ENCODE measurements at places on chromosomes 16 and 17.

DNA sequence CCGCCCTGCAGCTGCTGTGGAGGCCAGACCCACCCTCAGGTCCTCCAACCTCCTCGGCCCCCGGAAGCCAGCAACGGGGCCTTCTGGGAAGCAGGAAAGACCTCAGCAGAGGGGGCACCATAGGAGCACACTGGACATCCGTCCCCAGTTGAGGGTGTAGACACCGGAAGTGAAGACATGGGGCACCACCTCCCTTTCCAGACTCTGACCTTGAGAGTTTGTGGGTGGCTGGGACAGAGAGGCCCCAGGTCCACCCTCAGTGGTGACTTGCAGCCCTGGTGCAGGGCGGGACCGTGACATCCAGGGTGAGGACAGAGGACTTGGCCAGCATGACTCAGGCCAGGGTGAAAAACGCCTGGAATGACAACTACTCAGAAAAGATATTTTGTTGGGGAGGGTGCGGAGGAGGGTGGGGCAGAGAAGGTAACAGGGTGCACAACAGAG lies 19.9 kb downstream of the CEP295NL start:
- no peak for DNase-seq

DNA sequence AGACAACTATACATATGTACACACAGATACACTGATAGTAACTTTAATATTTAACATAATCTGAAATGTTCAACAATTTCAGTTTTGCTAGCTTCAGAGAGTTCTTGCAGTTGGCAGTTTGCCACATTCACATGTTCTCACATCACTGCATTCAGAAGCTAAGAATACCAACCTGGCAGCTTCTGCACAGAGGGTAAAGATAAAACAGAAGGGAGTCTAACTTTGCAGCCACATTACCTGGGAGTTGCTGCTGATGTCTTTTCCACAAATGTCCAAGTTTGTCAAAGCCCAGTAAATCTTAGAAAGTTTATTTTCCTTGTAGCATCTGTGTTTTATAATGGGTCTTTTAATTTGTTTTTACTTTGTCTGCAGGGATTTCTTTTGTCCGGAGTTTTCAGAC lies 332.0 kb downstream of the BCAS3 start:
- DNase-seq = no peak

DNA sequence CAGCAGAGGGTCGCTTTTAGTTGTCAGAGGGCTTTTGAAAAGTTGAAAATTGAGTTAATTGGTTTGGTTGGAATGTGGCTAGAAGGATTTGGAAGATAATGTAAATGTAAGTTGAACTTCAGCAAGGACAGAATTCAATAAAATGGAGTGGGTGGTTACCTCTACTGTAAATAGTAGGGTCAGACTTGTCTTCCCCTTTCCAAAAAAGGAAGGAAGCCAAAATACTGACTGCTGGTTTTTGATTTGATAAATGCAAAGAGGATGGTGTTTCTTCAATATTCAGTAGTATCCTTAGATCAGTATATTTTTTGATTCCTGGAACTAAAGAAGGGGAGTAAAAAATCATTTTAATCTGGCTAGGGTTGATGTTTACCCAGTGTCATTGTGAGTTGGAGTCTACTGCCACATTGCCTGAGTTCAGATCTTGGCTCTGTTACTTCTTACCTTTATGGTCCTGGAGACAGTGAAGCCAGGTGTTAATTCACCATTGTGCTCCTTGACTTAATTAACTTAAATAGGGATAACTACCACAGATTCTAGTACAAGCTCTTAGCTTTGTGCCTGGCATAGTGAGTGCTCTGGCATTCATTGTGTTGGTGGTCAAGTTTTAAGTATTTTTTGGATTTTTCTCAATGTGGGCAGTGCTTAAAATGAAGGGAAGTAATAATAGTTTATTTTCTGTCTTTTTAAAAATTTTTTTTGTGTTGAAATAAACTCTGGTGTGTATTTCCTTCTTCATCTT lies 4.4 kb downstream of the HAPSTR1 start:
- no peak for DNase-seq

DNA sequence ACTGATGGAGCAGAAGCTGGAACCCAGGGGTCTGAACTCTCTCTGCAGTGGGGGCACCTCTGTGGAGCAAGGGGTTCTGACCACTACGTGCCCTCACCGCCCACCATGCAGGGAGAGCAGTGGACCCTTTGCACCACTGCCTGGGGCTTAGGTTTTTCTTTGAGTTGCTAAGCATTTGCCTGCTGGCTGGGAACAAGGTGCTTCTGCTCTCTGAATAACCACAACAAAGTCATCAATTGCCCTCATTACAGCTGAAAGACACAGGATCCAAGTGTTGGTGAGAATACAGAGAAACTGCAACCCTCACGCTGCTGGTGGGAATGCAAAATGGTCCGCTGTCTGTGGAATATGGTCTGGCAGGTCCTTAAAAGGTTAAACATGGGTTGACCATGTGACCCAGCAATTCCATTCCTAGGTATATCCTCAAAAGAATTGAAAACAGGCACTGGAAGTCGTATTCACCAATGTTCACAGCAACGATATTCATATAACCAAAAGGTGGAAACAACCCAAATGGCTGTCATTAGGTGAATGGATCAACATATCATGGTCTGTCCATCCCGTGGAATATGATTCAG lies 22.8 kb downstream of the NLRC3 start:
- DNase-seq = no peak

GRCh38 chr16:65624666-65625065 lies 502.8 kb upstream of the CDH11 start:
- no peak for DNase-seq

- no peak for DNase-seq
Observed at GRCh38 chr17:66941773-66942450, 22.6 kb upstream of the CACNG4 start.

DNA sequence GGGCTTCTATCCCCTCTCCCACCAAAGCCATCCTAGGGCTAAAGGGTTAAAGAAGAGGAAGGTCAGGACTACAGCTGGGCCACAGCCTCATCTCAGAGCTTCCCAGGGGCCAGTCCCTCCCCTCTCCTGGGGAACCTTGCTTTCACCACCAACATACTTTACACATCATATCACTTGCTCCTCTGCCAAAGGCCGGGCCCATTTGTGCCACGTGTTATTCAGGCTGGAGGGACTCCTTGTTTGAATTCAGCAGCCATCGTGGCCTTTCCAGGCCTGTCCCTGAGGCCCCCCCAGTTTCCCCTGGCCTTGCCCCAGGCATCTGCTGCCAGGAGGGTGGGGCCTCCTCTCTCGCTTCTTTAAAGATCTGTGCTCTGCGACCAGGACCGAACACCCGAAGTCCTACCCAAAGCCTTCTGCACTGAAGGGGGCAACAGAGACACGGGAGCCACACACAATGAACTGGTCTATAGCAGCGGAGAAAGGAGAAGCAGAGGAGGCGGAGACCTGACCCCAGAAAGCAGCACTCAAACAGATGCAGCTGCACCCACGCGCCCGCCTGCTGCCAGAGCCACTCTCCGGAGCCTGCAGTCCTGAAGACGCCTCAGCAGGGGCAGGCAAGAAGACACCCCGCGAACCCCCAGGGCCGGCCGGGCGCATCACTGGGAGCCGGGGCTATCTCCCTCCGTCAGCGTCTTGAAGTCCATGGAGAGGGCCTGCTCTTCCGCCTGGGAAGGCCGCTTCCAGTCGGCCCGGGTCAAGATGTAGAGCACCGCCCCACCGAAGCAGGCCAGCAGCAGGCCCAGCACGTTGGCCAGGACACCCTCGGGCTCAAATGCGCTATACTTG lies 12.1 kb downstream of the CYB561 start:
- no peak for DNase-seq

DNA sequence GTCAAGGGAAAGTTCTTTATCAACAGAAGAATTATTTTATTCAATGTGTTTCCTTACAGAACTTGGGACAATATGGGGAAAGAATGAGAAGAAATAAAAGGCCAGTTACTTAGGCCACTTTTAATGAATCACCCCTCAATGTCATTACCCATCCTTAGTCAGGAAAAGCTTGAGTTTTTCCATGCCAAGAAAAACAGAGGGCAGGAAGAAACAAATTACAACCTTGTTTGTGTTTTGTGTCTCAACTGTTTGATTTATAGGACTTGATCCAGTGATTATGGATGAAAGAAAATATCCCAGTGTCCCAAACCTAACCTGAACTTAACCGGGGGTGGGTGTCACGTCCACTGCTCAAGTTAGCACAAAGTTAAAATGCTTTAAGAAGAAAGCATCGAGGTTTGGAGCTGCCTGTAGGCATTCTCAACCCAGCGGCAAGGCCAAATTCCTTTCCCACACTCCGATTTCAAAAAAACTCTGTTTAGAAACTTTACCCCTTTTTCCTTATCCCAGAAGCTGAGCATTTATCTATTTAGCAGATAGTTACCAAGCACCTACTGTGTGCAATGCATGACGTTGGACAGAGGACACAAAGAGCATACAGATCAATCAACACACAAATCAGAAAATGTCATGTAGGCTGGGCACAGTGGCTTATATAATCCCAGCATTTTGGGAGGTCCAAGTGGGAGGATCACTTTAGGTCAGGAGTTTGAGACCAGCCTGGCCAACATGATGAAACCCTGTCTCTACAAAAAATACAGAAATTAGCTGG lies 14.0 kb upstream of the CYB5B start:
- DNase-seq = no peak

DNA sequence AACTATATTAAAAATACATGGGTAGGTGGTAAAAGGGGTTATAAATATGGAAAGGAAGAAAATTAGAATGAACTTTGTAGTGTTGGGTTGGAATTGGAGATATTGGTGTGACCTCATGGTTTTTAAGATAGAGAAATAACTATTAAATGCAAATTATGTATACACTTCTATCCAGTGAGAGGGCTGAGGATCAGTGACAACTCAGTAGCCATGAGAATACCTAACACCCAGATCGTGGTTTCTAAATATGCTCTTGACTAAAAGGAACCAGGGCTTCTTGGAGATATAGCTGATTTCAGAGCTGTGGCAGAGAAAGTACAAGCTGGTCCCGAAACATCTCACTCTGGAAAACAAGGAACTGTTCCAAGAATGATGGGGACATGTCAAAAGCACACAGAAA lies 44.4 kb downstream of the SLC6A4 start:
- no peak for DNase-seq

- DNase-seq = no peak
Observed at GRCh38 chr16:74626741-74627416, 20.0 kb upstream of the GLG1 start.

DNA sequence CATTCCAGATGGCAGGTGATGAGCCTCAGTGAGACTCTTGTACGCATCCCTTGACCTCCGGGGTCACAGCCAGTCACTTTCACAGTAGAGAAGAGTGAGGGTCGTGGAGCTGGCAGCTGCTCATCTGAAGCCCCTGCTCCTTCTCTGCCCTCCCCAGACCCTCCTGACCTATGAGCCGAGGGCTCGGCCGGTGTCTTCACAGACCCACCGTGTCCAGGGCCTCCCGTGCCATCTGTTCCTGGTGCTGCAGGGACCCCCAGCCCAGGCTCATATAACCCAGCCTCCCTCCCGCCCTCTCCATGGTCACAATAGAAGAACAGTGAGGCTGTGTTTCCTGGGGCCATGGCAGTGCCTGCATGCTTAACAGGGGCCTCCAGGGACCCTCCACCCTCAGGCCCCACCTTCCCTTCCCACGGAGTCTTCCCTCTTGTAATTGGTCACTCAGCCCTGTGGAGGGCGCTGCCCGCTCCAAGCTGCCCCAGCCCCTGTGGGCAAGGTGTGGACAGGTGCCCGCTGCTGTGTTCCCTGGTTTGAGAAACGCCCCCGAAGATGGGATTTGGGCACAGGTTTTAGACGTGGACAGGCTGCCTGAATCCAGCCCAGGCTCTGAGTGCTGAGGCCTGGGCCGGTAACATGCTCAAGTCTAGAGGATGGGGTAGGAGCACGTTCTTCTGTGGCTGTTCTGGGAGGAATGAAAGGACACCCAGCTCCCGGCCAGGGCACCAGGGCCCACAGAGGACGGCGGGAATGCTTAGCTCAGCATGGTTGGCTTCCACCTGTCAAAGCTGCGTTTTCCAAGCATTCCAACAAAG lies 38.7 kb downstream of the ACSF3 start:
- DNase-seq = no peak

DNA sequence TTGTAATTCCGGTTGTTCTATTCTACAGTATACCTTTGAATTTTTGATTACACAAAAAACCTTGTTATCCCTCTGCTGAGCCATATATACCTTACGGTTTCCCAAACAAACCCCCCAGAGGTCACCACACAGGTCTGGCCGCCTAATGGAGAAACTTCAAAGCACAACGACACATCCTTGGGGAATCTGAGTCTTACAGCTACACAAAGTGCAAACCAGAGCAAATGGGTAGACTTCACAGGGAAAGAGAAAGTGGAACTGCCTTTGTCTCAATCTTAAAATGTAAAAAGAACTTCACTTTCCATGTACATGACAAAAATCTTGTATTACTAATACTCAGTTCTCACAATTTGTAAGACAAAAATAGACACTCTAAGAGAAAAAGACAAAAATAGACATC lies 2.7 kb downstream of the FBXO31 start:
- DNase-seq = no peak

DNA sequence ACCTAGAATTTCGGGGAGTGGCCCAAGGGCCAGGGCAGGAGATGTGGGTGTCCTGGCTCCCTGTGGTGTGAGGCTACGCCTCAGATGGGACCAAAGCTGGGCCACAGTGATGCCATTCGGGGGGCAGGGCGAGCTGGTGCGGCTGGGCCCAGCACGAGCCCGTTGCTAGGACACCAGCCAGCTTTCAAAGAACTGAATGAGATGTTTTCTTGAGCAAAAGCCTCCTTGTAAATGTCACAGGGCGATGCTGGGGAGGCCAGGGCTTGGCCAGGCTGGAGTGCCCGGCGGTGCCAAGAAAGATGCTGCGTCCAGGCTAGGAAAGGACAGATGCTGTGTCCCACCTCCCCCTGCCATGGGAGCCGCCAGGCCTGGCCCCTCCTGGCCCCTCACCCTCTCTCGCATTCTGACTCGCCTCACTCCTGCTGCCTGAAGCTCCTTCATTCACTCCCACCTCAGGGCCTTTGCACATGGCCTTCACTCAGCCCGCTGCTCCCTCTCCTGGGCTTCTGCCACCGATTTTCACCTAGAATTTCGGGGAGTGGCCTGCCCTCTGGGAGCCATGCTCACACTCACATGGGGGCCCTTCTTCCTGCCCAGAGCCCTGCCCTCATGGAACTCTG lies 39.1 kb downstream of the CPNE2 start:
- DNase-seq = no peak

Data from activated effector memory CD4-positive, alpha-beta T cell treated with Interleukin-2 at 50 U/mL for 16 hours (primary cell).